ENCODE measurements at places on chromosomes 5 and 9.
A peak's percentile ranks its signal among the peaks of the same experiment; 100 is the strongest.

GRCh38 chr5:3191585-3191984 lies 404.0 kb upstream of the IRX1 start:
- DNase-seq, result no peak

- no peak for DNase-seq
These were observed 4.4 kb downstream of the RORB start for GRCh38 chr9:74501570-74501969.

- no peak for DNase-seq
These were observed 486.2 kb downstream of the GADD45G start for GRCh38 chr9:90090997-90091396.

- DNase-seq, result no peak
These were observed 35.8 kb downstream of the PRKACG start for GRCh38 chr9:68978066-68978465.

- DNase-seq, result no peak
These were observed 409.5 kb downstream of the PDE4D start for GRCh38 chr5:59483971-59484472.

- no peak for DNase-seq
These were observed 70.4 kb downstream of the MVB12B start for GRCh38 chr9:126397056-126397455.

DNA sequence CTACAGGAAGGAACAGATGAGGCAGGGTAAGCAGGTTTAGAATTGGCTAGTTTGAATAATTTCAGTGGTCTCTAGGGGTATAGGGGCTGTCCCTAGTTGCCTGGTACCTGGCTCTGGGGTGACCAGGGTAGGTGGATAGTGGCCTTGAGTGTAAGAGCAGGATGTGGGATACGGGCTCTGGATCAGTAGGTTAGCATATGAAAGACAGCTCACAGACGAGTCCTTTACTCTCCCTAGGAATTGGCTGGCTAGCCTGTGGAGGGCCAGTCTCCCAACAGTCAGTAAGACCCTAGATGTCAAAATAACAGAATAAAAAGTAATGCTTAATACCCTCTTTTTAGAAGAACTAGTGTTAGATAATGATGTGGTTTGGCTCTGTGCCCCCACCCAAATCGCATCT lies 16.6 kb upstream of the C9orf152 start:
- no peak for DNase-seq

- no peak for DNase-seq
These were observed 42.5 kb downstream of the ERGIC1 start for GRCh38 chr5:172876578-172876977.

DNA sequence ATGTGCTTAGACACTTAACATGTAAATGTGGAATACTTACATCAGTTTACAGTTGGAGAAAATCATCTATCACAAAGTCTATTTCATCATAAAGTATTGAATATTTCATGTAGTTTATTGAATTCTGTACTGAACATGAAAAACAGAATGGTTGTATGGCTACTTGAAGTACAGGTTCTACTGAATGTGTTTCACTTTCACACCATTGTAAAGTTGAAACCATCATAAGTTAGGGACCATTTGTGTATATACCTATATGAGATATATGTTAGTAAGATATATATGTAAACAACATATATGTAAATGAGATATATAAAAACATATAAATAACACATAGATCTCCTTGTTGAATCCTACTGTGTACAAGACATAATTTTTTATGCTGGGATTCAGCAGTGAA lies 63.0 kb upstream of the TAF11L2 start:
- no peak for DNase-seq

DNA sequence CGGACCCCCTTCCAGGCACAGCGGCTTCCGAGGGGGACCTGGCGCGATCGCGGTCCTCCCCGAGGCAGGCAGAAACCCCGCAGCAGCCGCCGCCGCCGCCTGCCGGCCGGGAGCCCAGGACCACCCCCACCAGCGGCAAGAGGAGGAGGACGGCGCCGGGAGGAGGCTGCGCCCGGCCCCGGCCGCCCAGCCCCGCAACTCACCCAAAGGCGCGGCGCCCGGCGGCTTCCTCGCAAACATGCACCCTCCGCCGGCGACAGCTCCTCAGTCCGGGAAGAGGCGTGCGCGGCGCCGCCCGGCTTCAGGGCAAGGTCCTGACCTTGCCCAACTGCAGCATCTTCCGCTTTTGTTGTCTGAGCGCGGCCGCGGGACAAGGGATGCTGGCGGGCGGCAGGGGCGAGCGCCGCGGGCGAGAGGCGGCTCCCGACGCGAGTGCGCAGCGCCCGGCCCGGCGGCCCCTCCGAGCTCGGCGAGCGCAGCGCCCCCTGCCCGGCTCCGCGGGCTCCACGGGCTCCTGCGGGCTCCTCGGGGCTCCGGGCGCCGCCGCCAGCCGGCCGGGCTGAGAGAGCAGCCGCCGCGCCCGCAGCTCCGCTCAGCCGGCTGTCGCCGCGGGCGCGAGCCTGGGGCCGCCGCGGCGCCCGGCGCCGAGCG lies 507 bp downstream of the CTNND2 start:
- no peak for DNase-seq

- DNase-seq, result no peak
These were observed 1.7 kb downstream of the CCDC69 start for GRCh38 chr5:151222054-151222789.

DNA sequence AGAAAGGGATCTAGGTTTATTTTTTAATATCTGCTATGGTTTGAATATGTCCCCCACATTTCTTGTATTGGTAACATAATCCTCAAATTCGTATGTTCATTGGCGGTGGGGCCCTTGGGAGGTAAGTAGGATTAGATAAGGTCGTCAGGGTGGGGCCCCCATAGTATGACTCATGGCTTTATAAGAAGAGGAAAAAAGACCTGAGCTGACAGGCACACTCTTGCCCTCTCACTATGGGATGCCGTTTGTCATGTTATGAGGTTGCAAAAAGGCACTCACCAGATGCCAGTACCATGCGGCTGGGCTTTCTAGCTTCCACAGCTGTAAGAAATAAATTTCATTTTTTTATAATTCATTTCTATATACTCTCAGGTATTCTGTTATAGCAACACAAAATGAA lies 67.3 kb upstream of the SGCD start:
- DNase-seq, result no peak

- DNase-seq, result no peak
These were observed 175.4 kb downstream of the ASTN2 start for GRCh38 chr9:117239428-117239827.

DNA sequence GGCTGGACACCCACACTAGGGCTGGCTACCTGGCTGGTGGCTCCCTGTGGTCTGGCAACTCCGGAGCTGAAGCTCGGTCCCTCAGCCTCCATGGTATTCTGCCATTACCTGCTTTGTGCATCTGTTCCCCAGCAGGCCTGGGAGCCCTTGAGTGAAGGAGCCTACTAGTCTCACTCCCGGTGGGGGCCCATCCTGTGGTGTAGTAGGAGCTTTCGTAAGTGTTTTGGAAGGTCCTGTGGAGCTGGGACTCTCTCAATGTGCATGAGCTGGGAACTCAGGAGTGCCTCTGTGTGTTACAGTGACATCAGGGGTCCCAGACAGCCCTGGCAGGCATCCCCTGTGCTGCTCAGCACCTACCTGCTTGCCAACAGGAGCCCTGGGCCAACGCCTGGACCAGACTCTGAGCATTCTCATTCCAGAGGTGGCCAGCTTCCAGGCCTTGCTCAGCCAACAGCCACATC lies 267.1 kb downstream of the GADD45G start:
- DNase-seq, result no peak

GRCh38 chr9:68653141-68653595 lies 51.9 kb upstream of the PIP5K1B start:
- no peak for DNase-seq

DNA sequence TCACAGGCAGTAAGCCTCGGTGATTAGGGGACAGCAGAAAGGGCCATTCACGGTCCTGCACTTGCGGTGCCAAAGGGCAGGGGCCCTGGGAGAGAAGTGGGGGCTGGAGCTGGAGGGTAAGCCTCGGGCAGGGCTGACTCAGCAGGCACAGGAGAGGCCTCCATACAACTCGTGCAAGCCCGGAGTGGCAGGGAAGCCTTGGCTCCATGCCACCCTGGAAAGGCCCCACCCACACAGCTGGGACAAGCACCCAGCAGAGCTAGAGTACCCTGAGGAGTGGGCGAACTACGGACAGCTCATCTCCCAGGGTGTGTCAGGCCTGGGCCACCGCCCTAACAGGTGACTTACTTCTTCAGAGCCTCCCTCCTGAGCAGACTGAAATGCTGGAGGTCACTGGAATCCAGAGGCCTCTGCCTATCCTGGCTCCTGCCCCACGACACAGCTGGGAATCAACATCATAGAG lies 5.6 kb upstream of the CAMK2A start:
- DNase-seq, result peak; percentile 40

GRCh38 chr9:15136646-15137045 lies 170.4 kb downstream of the TTC39B start:
- no peak for DNase-seq

DNA sequence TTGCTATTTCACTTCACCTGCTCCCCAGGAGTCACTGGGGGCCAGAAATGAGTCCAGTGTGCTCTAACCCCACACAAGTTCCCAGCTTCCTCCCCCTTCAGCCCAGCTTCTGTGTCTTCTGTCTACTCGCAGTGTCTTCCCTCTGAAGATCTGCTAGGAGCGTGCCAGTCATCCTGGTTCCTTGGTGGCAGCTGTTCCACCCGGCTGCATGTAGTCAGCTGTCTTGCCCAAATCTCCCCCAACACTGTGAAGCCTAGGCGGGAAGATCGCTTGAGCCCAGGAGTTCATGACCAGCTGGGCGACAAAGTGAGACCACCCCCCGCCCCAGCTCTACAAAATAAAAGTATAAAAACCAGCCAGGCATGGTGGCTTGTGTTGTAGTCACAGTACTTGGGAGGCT lies 154.0 kb downstream of the GDNF start:
- DNase-seq, result no peak

DNA sequence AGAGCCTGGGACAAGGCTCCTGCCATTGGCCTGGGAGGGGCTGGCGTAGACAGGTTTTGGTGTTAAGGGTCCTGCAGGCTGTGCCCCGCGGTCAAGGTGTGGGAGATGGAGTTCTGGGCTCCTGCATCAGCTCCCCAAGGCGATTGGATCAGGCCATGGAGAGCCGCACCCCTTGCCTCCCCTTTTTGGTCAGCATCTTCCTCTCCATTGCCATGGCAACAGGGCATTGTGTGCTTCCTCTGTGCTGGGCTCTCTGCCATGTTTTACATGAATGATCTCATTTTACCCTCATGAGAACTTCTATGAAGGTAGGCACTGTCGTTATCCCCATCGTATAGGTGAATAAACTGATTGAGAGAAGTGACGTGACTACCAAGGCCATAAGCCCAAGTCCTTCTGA lies 344.3 kb upstream of the CLINT1 start:
- DNase-seq, result no peak

DNA sequence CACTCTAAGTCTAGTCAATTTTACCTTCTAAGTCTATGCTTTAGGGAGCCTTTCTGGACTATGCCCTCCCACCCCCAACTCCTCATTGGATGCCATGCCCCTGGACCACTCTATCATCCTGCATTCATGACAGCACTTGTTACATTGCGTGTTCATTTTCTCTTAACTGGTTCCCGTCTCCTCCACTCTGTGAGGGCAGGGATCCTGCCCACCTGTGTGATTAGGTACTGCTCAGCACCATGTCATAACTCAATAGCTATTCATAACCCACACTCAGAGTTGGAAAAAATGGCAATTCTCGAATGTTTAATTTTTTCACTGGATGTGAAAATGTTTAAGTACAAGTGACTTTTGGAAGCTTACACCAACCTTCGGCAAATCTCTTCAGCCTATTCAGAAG lies 88.5 kb downstream of the PRLR start:
- DNase-seq, result no peak

DNA sequence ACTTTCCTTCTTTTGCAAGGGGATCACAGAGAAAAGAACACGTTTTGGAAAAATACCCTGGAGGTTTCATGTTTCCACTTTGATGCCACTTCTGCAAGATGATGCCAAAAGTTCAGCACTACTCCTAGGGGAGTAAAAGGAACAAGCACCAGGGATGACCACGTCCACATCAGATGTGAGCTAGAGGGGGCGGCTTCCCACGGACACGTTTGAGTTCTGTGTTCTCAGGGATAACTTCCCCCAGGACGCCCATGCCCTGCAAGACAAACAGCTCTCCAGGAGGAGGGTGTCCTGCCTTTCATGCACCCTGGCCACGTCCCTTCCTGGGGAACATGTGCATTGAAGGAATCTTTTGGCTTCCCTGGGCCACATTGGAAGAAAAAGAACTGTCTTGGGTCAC lies 66.6 kb upstream of the TRIO start:
- DNase-seq, result no peak

DNA sequence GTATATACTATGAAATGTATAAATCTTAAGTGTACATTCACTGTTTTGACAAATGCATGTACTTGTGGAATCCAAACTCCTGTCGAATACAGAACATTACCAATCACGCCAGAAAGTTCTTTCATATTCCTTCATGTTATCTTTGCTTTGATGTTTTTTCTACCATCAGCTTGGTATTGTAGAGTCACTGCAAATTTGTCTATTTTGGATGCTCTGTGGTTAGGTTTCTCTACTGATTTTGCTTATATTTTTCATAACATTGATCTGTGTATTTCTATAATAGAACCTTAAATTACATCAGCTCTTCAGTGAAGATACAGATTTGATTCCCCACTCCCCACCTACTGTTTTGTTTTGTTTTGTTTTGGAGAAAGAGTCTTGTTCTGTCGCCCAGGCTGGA lies 30.8 kb downstream of the HABP4 start:
- DNase-seq, result no peak

DNA sequence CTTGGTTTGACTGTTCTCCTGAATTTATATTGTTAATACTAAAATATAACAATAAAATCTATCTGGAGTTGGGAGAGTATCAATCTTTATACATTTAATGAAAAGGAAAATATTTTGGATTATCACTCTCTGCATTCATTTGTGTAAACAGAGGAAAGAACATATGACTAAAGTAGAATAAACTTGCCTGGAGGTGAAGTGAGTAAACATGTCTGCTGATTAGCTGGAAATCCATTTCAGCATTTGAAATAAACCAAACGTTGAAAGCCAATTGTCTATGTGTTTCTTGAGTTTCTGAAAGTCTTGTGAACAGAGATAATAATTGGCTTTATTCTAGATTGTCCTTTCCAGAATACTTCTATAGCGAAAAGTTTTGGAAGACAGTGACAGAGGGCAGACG lies 776.2 kb downstream of the SEMA5A start:
- DNase-seq, result no peak

GRCh38 chr5:166365164-166365563 lies 1926.3 kb upstream of the WWC1 start:
- no peak for DNase-seq

- DNase-seq, result no peak
These were observed 22.0 kb upstream of the EPB41L4B start for GRCh38 chr9:109342878-109343277.

GRCh38 chr5:175796536-175797499 lies 74.6 kb upstream of the CPLX2 start:
- DNase-seq, result peak; percentile 26

- no peak for DNase-seq
These were observed 17.1 kb upstream of the SPOUT1 start for GRCh38 chr9:128846680-128847030.

GRCh38 chr5:148826739-148827070 lies 294 bp downstream of the ADRB2 start:
- DNase-seq, result no peak
